ENCODE measurements at places on chromosomes 5 and 9. TPM values are rescaled to one million over a fixed set of nuclear protein-coding genes. Genes with fewer than 3 reads are reported as not detected.

The SLC45A2 gene
- total RNA-seq, result not detected

GRCh38 chr5:98130261-98131035 is 643.0 kb upstream of the RGMB start:
- no peak for DNase-seq
- H3K27me3 ChIP-seq, result no peaks in the 10 kb centered on the region
- H3K4me1 ChIP-seq, result no peaks in the 10 kb centered on the region
- H3K4me3 ChIP-seq, result no peak overlapping the region
- H3K27ac ChIP-seq, result no peak overlapping the region

- DNase-seq, result no peak
- no peak overlapping the region for H3K4me3 ChIP-seq
- H3K27me3 ChIP-seq, result no peaks in the 10 kb centered on the region
- H3K4me1 ChIP-seq, result peaks cover 2% of the 10 kb centered on the region
These were observed 281.4 kb downstream of the CWC27 start for GRCh38 chr5:65050140-65050539.

DNA sequence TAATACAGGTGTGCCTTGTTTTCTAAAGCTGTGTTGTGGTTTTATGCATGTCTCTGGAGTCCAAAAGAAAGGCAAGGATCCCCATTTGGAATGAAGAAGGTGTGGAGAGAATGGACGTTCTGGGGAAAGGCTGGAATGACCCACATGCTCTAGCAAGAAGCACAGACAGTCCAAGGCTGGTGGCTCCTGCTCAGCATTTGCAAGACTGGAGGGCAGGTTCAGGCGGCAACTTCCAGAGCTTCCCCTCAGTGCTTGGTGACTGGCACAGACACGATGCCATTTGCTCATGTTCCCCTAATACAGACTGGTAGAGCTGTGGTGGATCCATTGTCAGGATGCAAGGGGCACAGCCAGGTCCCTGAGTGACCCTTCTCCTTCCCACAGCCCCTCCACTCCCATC is 8.2 kb downstream of the SLC22A4 start:
- no peaks in the 10 kb centered on the region for H3K27me3 ChIP-seq
- peaks cover 6% of the 10 kb centered on the region for H3K4me1 ChIP-seq
- H3K36me3 ChIP-seq, result peaks cover 14% of the 10 kb centered on the region
- DNase-seq, result no peak
- H3K27ac ChIP-seq, result no peak overlapping the region

DNA sequence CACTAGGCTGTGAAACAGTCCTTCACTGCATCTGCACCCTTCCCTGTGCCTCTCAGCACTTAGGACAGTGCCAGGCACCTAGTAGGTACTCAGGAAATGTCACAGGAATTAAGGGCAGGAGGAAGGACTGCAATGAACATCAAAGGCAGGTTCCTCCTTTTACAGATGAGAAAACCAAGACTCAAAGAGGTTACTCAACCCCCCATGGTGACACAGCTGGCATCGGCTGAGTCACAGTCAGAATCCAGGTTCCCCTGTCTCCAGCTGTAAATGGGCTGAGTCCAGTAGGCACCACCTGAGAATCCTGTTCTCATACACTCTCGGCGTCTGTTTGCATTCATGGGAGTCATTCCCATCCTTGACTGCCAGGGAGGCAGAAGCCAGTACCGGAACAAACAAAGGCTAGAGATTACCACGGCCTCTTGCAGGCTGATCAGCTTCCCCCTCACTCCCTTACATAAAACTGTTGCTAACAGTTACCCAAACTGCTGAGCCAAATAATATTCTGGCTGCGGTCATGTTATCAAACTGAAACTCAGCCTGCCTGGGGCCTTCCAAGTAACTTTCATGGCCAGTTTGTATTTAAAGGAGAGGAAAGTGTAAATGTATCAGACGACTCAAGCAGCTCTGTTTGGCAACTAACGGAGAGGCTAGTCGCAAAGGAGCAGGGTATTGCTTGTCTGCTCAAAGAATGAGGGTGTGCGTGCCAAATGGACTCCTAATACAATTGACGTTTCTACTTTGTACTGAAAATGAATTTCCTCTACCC is 201.7 kb downstream of the PAPPA start:
- no peaks in the 10 kb centered on the region for H3K36me3 ChIP-seq
- no peaks in the 10 kb centered on the region for H3K27me3 ChIP-seq
- DNase-seq, result no peak
- no peak overlapping the region for H3K27ac ChIP-seq
- no peak overlapping the region for H3K4me3 ChIP-seq
- H3K4me1 ChIP-seq, result no peaks in the 10 kb centered on the region

DNA sequence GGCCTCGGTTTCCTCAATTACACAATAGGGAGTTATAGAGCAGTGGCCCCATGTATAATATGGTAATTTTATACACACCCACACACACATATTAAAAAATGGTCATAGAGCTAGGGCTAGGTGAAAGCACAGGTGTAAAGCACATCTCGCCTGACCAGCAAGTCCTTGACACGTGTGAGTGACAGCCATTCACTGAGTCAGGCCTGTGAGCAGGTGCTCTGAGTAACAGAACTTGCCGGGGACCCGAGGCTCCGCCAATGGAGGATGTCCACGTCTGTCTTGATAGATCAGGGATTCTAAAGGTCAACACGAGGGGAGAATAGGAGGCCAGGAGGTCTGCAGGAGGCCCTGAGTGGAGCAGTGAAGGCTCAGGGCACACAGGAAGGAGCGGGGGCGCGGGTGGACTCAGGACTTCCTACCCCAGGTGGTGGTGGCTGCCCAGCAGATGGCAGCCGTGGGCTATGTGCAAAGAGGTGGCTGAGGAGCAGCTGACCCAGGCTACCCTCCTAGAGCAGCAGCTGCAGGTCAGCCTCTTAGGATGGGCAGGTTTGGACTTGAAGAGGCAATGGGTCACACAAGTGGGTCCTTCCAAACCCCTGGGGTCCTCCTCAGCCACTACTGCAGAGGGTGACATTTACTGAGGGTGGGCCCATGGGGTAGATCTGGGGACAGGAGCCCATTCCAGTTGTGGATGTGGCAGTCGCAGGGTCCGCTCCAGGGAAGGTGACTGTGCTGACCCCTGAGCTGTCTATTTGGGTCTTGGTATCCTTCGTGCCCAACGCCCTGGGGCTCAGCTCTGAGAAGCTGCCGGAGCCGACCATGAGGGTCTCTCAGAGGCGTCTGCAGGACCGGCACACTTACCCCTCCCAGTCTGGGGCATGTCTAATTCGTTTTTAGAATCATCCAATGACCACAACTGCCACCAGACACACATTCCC is 45.9 kb downstream of the PRRT1B start:
- H3K27me3 ChIP-seq, result no peaks in the 10 kb centered on the region
- DNase-seq, result peak; percentile 78
- peaks cover 19% of the 10 kb centered on the region for H3K4me1 ChIP-seq
- H3K36me3 ChIP-seq, result peaks cover 14% of the 10 kb centered on the region

The SLC34A3 gene
- total RNA-seq, result not detected

DNA sequence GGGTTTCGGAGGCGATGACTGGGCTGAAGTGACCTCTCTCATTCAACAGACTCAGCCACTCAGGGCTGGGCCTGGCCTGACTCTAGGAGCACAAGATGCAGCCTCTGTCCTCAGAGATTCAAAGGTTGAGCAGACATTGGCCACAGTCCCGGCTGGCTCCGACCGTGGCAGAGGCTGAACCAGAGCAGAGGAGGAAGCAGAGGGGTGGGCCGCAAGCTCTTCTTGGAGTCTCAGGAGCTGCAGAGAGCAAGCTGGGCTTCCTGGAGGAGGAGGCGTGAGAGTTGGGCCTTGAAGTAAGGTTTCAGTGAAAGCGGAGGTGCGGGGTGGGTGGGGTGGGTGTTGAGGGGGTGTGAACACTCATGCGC is 37.6 kb downstream of the ALG2 start:
- peaks cover 62% of the 10 kb centered on the region for H3K4me1 ChIP-seq
- no peak for DNase-seq
- no peaks in the 10 kb centered on the region for H3K27me3 ChIP-seq
- H3K4me3 ChIP-seq, result no peak overlapping the region

DNA sequence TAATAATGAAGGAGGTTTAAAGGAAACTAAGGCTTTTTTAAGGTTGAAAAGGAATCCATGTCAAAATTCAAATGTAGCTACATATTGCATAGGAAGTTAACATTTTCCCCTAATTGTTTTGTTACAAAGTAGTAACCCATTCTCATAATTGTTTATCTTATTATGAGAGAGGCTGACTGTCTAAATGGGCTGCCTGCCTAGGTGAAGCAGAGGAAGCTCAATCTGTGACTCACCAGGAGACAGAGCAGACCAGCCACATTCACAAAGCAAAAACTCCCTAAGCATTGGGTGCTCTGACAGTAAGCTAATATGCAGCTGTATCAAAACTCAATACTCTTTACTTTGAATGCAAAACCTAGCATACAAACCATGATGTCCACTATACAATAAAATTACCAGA is 208.5 kb downstream of the ROR2 start:
- DNase-seq, result no peak
- H3K27me3 ChIP-seq, result no peaks in the 10 kb centered on the region
- H3K36me3 ChIP-seq, result no peaks in the 10 kb centered on the region
- no peaks in the 10 kb centered on the region for H3K4me1 ChIP-seq
- no peak overlapping the region for H3K4me3 ChIP-seq
- H3K27ac ChIP-seq, result no peak overlapping the region

GRCh38 chr9:89543621-89544278 is 45.8 kb upstream of the SEMA4D start:
- peaks cover 41% of the 10 kb centered on the region for H3K4me1 ChIP-seq
- no peaks in the 10 kb centered on the region for H3K27me3 ChIP-seq
- no peak for DNase-seq
- peaks cover 15% of the 10 kb centered on the region for H3K36me3 ChIP-seq
- H3K4me3 ChIP-seq, result no peak overlapping the region

DNA sequence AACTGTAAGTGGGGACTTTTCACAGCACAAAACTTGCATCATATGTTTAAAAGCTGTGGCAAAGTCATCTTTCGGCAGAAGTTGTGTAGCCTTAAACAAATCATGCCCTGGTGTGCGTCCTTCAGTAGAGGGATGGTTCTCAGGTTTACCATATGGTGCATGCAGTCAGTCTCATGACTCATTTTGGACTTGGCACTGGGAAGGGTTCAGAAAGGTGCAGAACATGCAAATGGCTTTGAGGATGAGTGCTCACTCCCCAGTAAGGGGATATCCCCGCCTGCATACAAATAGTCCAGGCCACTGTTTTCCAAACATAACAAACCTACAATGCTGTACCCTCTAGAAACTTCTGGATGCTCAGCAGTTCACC is 260.3 kb downstream of the NDUFS4 start:
- no peaks in the 10 kb centered on the region for H3K4me1 ChIP-seq
- no peaks in the 10 kb centered on the region for H3K36me3 ChIP-seq
- no peak overlapping the region for H3K4me3 ChIP-seq
- H3K27me3 ChIP-seq, result peaks cover 4% of the 10 kb centered on the region
- H3K27ac ChIP-seq, result no peak overlapping the region

The IFNA13 gene
- total RNA-seq, result not detected

DNA sequence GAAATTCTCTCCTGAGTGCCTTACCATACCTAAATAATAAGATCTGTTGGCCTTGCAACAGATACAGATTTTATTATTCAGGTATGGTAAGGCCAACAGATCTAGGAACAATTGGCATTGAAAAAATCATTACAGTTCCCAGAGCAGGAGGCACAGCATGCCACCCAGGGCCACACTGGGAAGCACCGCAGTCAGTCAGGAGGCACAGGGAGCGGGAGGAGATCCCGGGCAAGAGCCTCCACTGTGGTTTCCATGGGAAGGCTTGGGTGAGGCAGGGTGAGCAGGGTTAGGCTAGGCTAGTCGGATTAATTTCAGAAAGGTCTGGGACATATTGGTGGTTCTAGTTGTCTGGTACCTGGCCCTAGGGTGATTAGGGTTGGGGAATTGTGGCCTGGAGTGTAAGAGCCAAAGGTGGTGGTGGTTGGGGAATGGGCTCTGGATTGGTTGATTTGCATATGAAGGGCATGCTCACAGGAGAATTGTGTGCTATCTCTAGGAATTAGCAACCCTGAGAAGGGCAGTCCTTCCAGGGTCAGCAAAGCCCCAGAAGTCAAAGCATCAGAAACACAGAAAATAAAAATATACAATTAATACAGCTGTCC is 111.4 kb downstream of the PDE8B start:
- H3K27ac ChIP-seq, result no peak overlapping the region
- H3K36me3 ChIP-seq, result no peaks in the 10 kb centered on the region
- H3K4me3 ChIP-seq, result no peak overlapping the region
- peaks cover 12% of the 10 kb centered on the region for H3K27me3 ChIP-seq
- no peak for DNase-seq
- peaks cover 3% of the 10 kb centered on the region for H3K4me1 ChIP-seq

The GPRIN1 gene
- total RNA-seq, result 1.5 TPM

DNA sequence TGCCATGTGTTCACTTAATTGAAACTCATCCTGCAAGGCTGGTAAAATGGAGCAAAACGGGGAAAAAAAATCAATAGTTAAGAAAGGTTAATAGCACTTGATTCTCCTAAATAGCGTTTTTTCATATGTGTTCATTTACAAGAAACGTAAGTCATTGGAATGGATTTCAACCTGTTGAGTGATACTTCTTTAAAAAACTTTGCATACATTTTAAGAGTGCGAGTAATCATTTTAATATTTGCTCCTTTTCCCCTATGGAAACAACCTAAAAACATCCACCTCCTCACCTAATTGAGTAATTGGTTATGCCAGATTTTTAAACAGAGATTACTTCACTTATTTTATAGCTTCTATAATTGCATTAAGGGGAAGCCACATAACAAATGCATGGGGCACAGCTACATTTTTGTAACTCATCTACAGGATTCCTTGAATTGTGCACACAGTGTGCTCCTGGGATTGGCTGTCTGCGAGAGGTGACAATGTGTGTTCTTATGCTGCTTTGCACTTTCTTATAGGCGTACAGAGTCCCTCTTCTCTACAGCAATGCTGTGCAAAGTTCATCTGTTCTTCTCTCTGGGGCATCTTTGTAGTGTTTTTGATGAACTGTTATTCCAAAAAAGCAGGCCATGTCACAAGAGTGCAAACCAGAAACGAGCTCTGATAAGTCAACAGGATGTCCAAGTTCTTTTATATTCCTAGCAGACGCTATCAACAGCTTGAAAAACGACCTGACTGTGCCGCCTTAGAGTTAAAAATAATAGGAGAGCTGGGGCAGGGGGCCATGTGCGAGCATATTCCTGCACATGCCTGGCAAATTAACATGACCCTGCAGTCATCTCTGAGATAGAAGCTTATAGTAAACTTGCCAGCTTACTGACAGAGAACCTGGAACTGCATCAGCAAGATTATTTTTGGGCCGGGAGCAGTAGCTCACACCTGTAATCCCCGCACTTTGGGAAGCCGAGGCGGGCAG is 117.9 kb downstream of the GOLPH3 start:
- H3K27ac ChIP-seq, result no peak overlapping the region
- H3K36me3 ChIP-seq, result no peaks in the 10 kb centered on the region
- H3K4me1 ChIP-seq, result no peaks in the 10 kb centered on the region
- DNase-seq, result no peak
- no peaks in the 10 kb centered on the region for H3K27me3 ChIP-seq

DNA sequence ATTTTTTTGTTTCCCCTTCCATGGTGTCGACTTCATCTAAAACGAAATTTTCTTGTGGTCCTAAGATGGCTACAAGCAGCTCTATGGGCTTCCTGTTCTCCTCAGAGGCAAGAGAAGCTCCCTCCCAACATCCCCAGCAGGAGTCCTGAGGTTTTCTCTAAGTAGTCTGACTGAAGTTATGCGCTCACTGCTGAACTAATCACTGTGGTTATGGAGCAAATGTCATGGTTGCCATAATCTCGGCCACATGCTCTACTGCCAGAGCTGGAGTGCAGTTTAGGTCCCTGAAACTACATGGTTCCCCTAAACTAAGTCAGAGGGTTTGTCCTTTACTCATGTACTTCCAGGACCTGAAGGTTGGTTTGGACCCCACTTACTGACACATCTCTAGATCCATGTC is 68.0 kb upstream of the MAMDC2 start:
- H3K4me3 ChIP-seq, result no peak overlapping the region
- H3K36me3 ChIP-seq, result no peaks in the 10 kb centered on the region
- H3K27ac ChIP-seq, result no peak overlapping the region

The GMCL2 gene
- total RNA-seq, result not detected
